ENCODE measurements at places on chromosomes 2 and 18. TPM values are rescaled to one million over a fixed set of nuclear protein-coding genes. Genes with fewer than 3 reads are reported as not detected.

- no peak for DNase-seq
Observed at GRCh38 chr18:28002841-28003240, 174.1 kb downstream of the CDH2 start.

DNA sequence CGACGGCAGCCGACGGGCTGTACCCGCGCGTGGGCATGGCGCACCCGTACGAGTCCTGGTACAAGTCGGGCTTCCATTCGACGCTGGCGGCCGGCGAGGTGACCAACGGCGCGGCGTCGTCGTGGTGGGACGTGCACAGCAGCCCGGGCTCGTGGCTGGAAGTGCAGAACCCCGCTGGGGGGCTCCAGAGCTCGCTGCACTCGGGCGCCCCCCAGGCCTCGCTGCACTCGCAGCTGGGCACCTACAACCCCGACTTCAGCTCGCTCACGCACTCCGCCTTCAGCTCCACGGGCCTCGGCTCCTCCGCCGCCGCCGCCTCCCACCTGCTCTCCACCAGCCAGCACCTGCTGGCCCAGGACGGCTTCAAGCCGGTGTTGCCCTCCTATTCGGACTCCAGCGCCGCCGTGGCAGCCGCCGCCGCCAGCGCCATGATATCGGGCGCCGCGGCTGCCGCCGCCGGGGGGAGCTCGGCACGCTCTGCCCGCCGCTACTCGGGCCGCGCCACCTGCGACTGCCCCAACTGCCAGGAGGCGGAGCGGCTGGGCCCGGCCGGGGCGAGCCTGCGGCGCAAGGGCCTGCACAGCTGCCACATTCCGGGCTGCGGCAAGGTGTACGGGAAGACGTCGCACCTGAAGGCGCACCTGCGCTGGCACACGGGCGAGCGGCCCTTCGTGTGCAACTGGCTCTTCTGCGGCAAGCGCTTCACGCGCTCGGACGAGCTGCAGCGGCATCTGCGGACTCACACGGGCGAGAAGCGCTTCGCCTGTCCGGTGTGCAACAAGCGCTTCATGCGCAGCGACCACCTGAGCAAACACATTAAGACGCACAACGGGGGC lies 2.0 kb downstream of the SP9 start:
- no peak for DNase-seq

GRCh38 chr2:207601774-207602173 lies 23.4 kb downstream of the METTL21A start:
- no peak for DNase-seq

DNA sequence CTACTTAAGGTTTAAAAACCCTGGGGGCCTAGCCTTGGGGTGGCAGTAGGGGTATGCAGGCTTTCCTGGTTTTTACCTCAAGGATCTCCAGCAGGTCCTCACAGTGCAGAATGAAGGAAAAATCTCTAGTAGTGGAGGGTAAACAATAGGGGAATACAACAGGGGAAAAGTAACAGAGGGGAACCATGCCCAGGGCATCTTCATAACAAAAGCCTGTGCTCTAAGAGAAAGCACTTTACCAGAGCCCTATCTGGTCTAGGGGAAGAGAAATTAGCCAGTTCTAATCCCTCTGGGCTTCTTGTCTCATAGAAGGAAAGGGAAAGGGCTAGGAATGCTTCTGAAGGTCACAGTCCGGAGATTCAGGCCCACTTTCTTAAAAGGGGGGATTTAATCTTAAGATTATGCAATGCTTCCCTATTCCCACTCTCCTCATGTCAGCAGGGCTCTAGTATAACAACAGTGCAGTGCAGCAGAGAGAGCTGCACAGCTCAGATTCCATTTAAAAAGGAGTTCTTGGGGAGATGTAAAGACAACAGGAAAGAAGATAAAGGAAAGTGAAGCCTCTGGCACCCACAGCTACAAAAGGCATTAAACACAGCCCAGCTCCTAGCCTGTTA lies 149.0 kb upstream of the CYP1B1 start:
- no peak for DNase-seq

GRCh38 chr2:165601928-165602521 lies 132.5 kb downstream of the CSRNP3 start:
- no peak for DNase-seq

- no peak for DNase-seq
Observed at GRCh38 chr2:229265727-229266126, 5.4 kb downstream of the PID1 start.

- no peak for DNase-seq
Observed at GRCh38 chr18:63111671-63112402, 207.7 kb downstream of the BCL2 start.

- no peak for DNase-seq
Observed at GRCh38 chr2:64675860-64676259, 22.1 kb upstream of the SERTAD2 start.

GRCh38 chr2:186561467-186562208 lies 28.2 kb upstream of the ITGAV start:
- no peak for DNase-seq

- no peak for DNase-seq
Observed at GRCh38 chr2:72834596-72834995, 8.8 kb upstream of the EXOC6B start.

GRCh38 chr2:15260835-15261234 lies 300.3 kb downstream of the NBAS start:
- no peak for DNase-seq

C2orf78 gene
- not detected for total RNA-seq

UGT1A4 gene
- total RNA-seq: not detected

ZNF516 gene
- total RNA-seq: 21.6 TPM

SH3RF3 gene
- total RNA-seq: 53.5 TPM

NXPH2 gene
- not detected for total RNA-seq

Measured in ascending aorta (tissue), 2 donors.